ENCODE measurements at places on chromosomes 4 and X. TPM values are rescaled to one million over a fixed set of nuclear protein-coding genes. Genes with fewer than 3 reads are reported as not detected.

Gene DUSP21
- total RNA-seq: not detected

Gene BEND2
- total RNA-seq: not detected

Gene GBA3
- not detected for total RNA-seq

Gene PDCL2
- not detected for total RNA-seq

Gene SHROOM3
- total RNA-seq: 12.5 TPM

Gene PRKG2
- 0.65 TPM for total RNA-seq

Gene SOD3
- not detected for total RNA-seq

Gene CRMP1
- 3.6 TPM for total RNA-seq

Gene CAPN6
- not detected for total RNA-seq

Gene ENOX2
- total RNA-seq: 5.8 TPM

Gene ADGRG2
- 11.0 TPM for total RNA-seq

Gene SPARCL1
- total RNA-seq: not detected

Gene PDGFRA
- total RNA-seq: 0.47 TPM

Gene AVPR2
- total RNA-seq: not detected

Gene VCX
- total RNA-seq: not detected

Gene ABLIM2
- total RNA-seq: 4.4 TPM

Gene FHIP1A
- 0.84 TPM for total RNA-seq

Gene UBA6
- 17.2 TPM for total RNA-seq

Gene SLC7A11
- total RNA-seq: 20.5 TPM

Gene SPACA5
- not detected for total RNA-seq

Gene COL4A6
- 13.8 TPM for total RNA-seq

Gene ATP11C
- total RNA-seq: 11.5 TPM

Gene BRS3
- not detected for total RNA-seq

Gene NUDT10
- 0.82 TPM for total RNA-seq

Gene EPHA5
- total RNA-seq: 0.17 TPM

Gene COX7B2
- total RNA-seq: not detected

Gene SSX2
- not detected for total RNA-seq

Gene CWH43
- total RNA-seq: not detected

Gene DCUN1D4
- 21.4 TPM for total RNA-seq

Gene LPAR4
- total RNA-seq: not detected

Gene LRP2BP
- 0.14 TPM for total RNA-seq

All from A549 treated with Mapracorat at 1 μM for 4 hours (cell line).